ENCODE measurements at places on chromosomes 7 and 10. TPM values are rescaled to one million over a fixed set of nuclear protein-coding genes. Genes with fewer than 3 reads are reported as not detected.

The NKX2-3 gene
- not detected for total RNA-seq

The KCND2 gene
- total RNA-seq, result 4.9 TPM

The SFRP5 gene
- not detected for total RNA-seq

The ASL gene
- 40.0 TPM for total RNA-seq

The ITIH5 gene
- total RNA-seq, result 3.6 TPM

The EIF4EBP2 gene
- total RNA-seq, result 29.9 TPM

The GJD4 gene
- 0.10 TPM for total RNA-seq

The FEZF1 gene
- not detected for total RNA-seq

The SPDYE9 gene
- not detected for total RNA-seq

The EFCAB10 gene
- 0.13 TPM for total RNA-seq

The CDNF gene
- total RNA-seq, result 2.6 TPM

The UCMA gene
- total RNA-seq, result not detected

The ZNF33B gene
- 4.1 TPM for total RNA-seq

The NAMPT gene
- 252 TPM for total RNA-seq

The SNCG gene
- 13.0 TPM for total RNA-seq

The SFMBT2 gene
- 0.86 TPM for total RNA-seq

The SLC39A12 gene
- not detected for total RNA-seq

The FAM13C gene
- 5.0 TPM for total RNA-seq

The NUTM2A gene
- 0.46 TPM for total RNA-seq

The WIPF3 gene
- 0.07 TPM for total RNA-seq

The NRG3 gene
- not detected for total RNA-seq

The NUP42 gene
- total RNA-seq, result 28.7 TPM

The CDHR3 gene
- 3.1 TPM for total RNA-seq

The TMEM168 gene
- 30.0 TPM for total RNA-seq

The LRIT1 gene
- not detected for total RNA-seq

The POM121 gene
- total RNA-seq, result 8.9 TPM

The CHAT gene
- not detected for total RNA-seq

The ELFN1 gene
- not detected for total RNA-seq

The RPEL1 gene
- not detected for total RNA-seq

The ZRANB1 gene
- 25.1 TPM for total RNA-seq

The SFTPD gene
- 0.13 TPM for total RNA-seq

The RNF148 gene
- total RNA-seq, result 0.43 TPM

The STK17A gene
- total RNA-seq, result 62.4 TPM

The TET1 gene
- 5.2 TPM for total RNA-seq

All from smooth muscle cell of the pulmonary artery (primary cell).